Activated T-helper 1 cell treated with anti-CD3 and anti-CD28 coated beads, Interleukin-2, amount 50 U/mL, for 16 hours (primary cell): ENCODE measurements at places on chromosomes 5 and 9.

- DNase-seq, result no peak
These were observed 130.7 kb upstream of the NREP start for GRCh38 chr5:111887706-111888105.

- no peak for DNase-seq
These were observed 65.4 kb downstream of the CDC42SE2 start for GRCh38 chr5:131329286-131329560.

DNA sequence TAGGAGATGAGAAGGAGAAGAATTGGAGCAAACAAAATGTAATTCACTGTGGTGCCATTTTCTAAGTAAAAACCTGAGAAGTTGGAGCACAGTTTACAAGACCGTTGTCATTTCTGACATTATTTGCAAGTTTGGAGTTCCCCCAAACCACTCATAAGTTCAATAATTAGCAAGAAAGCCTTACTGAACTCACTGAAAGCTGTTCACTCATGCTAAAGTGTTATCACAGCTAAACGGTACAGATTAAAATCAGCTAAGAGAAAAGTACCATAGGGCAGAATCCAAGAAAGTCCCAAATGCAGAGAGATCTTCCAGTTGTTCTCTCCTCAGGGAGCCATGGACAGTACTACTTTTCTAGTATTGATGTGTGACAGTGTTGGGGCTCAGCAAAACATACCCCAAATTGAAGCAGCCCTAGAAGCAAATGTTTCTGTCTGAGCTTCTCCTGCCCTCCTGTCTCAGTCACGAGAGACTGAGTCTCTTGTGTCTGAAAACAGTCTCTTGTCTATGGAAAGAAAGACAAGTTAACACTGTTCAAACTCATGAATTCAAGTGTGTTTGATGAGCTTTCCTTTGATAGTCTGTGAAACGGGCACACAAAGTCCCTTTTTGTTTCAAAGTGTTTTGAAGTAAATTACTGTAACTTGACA, 221.2 kb downstream of the GABRG2 start:
- no peak for DNase-seq

DNA sequence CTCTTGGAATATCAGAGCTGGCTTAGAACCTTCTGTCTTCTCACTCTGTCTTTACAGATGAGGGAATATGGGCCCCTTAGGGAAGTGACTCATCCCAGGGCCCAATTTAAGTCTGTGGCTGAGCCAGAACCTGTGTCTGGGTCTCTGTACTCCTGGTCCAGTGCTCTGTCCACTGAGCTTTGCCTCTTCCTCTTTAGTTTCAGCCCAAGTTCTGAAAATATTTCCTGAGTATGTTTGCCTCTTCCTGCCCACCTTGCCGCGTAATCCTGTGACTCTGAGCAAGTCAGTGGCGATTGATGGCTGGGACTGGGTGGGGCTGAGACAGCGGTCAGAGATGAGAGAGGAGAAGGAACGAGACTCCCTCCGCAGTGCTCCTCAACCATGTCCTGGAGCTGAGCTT, 7.8 kb downstream of the IER5L start:
- no peak for DNase-seq

- DNase-seq, result no peak
These were observed 83.3 kb downstream of the SUSD1 start for GRCh38 chr9:112091810-112092209.

GRCh38 chr5:85395526-85395925, 1010.8 kb upstream of the EDIL3 start:
- no peak for DNase-seq

- no peak for DNase-seq
These were observed 91.4 kb upstream of the RANBP6 start for GRCh38 chr9:6106711-6107339.

GRCh38 chr9:109381011-109381729, 60.3 kb upstream of the EPB41L4B start:
- DNase-seq, result no peak
